RPMI7951 (cell line): ENCODE measurements at places on chromosomes 4 and X.
A peak's percentile ranks its signal among the peaks of the same experiment; 100 is the strongest.

DNA sequence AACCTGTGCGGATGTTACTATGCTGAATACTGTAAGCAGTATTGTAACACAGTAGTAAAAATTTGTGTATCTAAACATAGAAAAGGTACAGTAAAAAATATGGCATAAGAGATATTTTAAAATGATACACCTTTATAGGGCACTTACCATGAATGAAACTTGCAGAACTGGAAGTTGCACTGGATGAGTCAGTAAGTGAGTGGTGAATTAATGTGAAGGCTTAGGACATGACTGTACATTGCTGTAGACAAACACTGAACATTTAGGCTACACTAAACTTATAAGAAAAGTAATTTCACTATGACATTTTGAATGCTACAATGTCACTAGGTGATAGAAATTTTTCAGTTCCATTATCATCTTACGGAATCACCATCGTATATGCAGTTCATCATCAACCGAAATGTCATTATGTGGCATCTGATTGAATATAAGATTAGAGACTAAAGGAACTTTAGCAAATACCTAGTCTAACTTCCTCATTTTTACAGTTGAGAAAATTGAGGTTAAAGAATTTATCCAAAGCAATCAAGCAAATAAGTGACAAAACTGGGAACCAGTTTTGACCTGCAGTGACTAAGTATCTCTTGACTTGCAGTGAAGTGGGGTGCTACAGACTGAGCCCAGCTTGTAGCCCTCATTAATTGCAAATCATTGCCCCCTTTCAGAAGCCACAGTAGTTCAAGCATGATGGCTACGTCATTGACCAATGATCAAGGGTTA, 55.3 kb downstream of the EGF start:
- DNase-seq: peak; percentile 10

GRCh38 chr4:99381588-99382175, 29.1 kb upstream of the ADH1C start:
- DNase-seq: no peak

GRCh38 chrX:68999356-68999755, 165.9 kb downstream of the PJA1 start:
- DNase-seq: peak; percentile 85

DNA sequence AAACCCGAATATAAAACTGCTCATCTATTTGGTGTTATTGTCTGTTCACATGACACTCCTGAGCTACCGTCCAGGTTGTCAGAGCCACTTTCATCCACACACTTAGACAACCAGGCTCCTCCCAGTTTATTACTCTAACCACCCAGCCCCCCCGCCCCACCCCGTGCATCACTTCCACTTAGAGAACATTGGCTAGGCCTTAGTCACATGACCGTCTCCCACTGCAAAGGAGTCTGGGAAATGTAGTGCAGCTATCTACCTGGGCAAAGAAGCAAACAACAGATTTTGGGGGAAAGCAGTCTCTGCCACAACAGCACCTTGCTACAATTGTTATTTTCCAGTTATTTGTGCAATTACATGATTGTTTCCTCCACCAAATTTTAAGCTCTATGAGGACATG, 57.6 kb upstream of the RBPJ start:
- no peak for DNase-seq

DNA sequence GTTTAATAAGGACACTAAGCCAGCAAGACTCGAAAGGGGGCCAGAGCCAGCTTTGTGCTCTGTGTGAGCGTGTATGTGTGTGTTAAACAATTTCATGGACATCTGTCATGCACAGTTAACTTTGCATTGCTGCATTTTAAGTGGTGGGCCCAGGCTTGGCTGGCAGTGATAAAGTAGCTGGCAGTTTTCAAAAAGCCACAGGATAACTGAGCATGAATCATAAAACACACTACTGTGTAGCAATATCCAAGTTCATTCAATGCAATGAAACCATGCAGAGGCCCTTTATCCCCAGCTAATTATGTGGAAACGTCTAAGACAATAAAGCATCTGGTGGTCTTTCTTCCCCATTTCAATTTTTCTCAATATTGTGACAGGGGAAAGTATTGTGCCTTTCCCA, 132.9 kb downstream of the NKX6-1 start:
- no peak for DNase-seq

- DNase-seq: no peak
These were observed 11.0 kb upstream of the TNIP2 start for GRCh38 chr4:2767046-2767704.

- DNase-seq: no peak
These were observed 234.9 kb upstream of the CTSO start for GRCh38 chr4:156188596-156188995.
